Epithelial cell of proximal tubule (primary cell): ENCODE measurements at places on chromosomes 11 and 22. TPM values are rescaled to one million over a fixed set of nuclear protein-coding genes. Genes with fewer than 3 reads are reported as not detected.

The RFPL2 gene
- not detected in 2 replicates for total RNA-seq

The PCNX3 gene
- total RNA-seq, result 35.9 and 41.6 TPM in 2 replicates

The FADS1 gene
- total RNA-seq, result 64.6 and 100 TPM in 2 replicates

The RIN1 gene
- 18.9 and 21.1 TPM in 2 replicates for total RNA-seq

The OR51B2 gene
- total RNA-seq, result not detected in 2 replicates

The PNPLA3 gene
- total RNA-seq, result 7.6 and 12.4 TPM in 2 replicates

The GVQW3 gene
- total RNA-seq, result 0.87 and 7.0 TPM in 2 replicates

The MTCH2 gene
- 153 and 160 TPM in 2 replicates for total RNA-seq

The PAMR1 gene
- 0.06 and 0.22 TPM in 2 replicates for total RNA-seq

The MUC15 gene
- total RNA-seq, result not detected in 2 replicates

The CSF2RB gene
- total RNA-seq, result under 0.01 TPM in 1 of 2 replicates, not detected in the other

The ABCC8 gene
- not detected in 2 replicates for total RNA-seq

The LRRC32 gene
- 0.29 TPM in 2 replicates for total RNA-seq

The NEFH gene
- 2.3 and 3.4 TPM in 2 replicates for total RNA-seq

The MOV10L1 gene
- 0.12 and 0.29 TPM in 2 replicates for total RNA-seq

The NLRP14 gene
- 0.23 TPM in 1 of 2 replicates, not detected in the other for total RNA-seq

The TNNT3 gene
- total RNA-seq, result not detected in 2 replicates

The C11orf97 gene
- not detected in 2 replicates for total RNA-seq
